ENCODE measurements at places on chromosomes 3 and 15.

DNA sequence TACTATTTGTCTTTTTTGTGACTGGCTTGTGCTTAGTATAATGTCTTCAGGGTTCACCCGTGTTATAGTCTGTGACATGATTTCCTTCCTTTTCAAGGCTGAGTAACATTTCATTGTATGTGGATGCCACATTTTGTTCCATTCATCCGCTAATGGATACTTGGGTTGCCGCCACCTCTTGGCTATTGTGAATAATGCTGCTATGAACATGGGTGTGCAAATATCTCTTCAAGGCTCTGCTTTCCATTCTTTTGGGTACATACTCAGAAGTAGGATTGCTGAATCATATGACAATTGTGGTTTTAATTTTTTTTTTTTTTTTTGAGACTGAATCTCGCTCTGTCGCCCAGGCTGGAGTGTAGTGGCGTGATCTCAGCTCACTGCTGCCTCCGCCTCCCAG lies 15.4 kb downstream of the CRTC3 start:
- DNase-seq, result peak; percentile 63

- no peak for DNase-seq
Measured at GRCh38 chr3:175404621-175405020, 545.5 kb downstream of the NAALADL2 start.

GRCh38 chr3:131109156-131109555 lies 82.5 kb downstream of the NEK11 start:
- no peak for DNase-seq

DNA sequence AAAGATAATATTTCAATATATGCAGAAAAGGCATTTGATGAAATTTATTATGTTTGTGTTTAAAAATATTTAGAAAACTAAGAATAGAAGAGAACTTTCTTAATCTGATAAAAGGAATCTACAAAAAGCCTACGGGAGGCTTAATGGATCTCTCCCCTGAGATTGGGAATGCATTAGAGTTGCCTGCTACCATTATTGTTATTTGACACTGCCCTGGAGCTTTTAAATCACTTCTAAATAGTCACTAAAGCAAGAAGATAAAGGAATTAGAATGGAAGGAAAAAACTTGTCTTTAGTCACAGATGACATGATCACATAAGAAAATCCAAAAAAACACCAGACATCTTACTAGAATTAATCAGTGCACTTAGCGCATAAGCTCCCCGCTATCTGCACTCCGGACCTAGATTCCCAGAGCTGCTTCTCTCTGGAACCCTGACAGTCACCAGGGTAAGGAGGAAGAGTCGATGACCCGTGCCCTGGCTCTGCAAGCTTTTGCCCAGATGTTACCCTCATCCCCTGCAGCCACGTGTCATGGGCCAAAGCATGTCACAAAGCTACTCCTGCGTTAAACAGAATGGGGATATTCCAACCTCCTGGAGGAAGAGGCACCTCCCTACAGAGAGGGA lies 97.1 kb downstream of the MINAR1 start:
- no peak for DNase-seq

GRCh38 chr15:70339571-70340493 lies 242.1 kb upstream of the TLE3 start:
- DNase-seq, result peak; percentile 5

- DNase-seq, result no peak
Measured at GRCh38 chr3:111472556-111472955, 69.4 kb upstream of the CD96 start.

- no peak for DNase-seq
Measured at GRCh38 chr3:56937580-56937979, 122.9 kb upstream of the SPATA12 start.

DNA sequence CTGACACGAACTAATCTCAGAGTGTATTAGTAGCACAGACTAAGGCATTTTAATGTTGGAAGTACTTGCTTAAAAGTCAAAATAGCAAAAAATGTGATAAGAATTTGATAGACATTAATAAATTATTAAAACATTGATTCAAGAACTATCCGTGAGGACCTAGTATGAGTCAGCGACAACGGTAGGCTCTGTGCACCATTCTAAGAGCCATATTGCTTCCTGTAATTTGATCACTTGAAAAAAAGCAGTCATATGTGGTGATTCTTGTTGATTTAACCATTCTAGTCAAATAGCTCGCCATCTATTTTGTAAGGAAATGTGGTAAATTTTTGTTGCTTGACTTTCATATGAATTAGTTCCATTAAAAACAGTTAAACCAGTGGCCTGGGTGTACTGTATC lies 534.9 kb upstream of the ARRDC4 start:
- DNase-seq, result no peak

DNA sequence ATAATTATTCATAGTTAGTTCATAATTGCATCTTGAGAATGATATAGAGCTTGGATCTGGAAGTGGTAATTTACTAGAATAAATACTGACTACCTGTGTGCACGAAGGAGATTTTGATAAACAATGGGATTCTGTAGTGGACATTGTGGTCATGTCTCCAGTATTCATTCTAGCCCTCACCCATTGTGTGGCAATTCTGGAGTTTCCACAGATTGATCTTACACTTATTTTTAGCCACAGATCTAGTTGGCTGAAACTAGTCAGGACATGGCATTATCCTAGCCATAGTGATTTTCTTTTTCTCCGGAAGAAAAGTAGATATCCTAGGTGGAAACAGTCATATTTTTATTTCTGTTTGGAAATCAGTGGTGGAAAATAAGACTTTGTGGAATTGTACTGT lies 833.1 kb downstream of the NAALADL2 start:
- no peak for DNase-seq

DNA sequence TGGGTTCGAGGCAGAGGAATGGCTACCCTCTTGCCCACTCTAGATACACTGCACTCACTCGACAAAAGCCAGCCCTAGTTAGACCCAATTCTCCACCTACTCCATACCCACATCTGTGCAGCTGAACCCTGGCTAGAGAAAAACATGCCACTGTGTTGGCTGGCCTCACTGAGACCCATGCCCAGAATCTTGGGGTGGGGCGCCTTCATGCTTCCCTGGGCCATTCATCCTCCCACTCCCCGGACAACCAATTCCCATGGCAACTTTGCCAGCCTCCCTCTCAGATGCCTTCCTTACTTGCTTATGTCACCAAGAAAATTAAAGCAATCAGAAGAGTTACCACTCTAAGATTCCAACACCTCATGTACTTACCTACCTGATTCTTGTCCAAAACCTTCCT lies 9.2 kb upstream of the LIMD1 start:
- DNase-seq, result no peak

GRCh38 chr3:135992072-135992471 lies 26.5 kb downstream of the PPP2R3A start:
- no peak for DNase-seq

GRCh38 chr15:83764201-83764838 lies 110.4 kb downstream of the ADAMTSL3 start:
- no peak for DNase-seq

DNA sequence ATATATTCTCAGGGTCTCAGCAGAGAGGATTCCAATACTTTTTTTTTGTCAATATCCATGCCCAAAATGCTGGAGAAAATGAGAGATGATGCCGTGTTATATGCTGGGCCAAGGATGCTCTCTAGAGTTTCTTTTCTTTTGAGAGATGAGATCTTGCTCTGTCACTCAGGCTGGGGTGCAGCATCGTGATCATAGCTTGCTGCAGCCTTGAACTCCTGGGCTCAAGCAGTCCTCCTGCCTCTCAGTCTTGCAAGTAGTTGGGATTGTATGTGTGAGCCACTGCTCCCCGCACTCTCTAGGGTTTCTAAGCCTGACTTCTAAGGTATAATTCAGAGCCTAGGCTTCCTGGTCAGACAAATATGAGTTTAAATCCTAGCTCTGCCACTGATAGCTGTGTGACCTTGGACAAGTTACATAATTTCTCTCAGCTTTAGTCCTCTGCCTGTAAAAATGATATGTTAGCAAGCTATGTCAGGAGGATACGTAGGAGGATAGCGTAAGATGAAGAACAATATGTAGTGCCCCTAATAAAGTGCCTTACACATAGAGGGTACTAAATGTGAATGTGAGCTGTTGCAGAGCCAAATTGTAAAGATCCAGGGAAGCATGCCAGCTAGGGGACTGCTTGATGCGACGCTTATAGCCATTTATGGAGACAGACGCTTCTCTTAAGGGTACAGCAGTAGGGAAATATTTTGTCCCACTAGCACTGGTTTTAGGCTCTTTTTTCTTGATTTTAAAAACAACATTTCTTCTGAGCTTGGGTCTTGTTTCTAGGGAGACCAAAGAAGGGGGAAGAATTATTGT lies 7.4 kb downstream of the STARD9 start:
- no peak for DNase-seq

GRCh38 chr3:169659820-169660674 lies 3.5 kb downstream of the MECOM start:
- DNase-seq, result no peak

GRCh38 chr3:46097691-46098241 lies 70.5 kb upstream of the XCR1 start:
- no peak for DNase-seq

DNA sequence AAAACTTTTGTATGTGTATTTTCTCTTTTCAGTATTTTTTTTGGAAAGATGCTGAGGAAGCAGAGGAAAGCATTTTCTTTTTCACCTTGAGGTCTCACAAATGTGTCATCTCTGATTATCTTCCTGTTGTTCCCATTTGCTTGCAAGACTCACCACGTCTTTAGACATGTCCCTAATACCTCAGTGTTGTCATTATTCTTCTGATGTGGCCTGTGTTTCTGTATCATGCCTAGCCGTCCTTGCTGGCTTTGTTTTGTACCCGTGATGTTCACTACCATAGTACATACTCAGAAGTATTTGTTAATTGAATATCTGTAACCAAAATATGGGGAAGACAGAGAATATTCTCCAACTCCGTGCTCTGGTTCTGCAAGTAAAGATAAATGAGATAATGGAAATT lies 5.0 kb upstream of the P2RY14 start:
- no peak for DNase-seq

DNA sequence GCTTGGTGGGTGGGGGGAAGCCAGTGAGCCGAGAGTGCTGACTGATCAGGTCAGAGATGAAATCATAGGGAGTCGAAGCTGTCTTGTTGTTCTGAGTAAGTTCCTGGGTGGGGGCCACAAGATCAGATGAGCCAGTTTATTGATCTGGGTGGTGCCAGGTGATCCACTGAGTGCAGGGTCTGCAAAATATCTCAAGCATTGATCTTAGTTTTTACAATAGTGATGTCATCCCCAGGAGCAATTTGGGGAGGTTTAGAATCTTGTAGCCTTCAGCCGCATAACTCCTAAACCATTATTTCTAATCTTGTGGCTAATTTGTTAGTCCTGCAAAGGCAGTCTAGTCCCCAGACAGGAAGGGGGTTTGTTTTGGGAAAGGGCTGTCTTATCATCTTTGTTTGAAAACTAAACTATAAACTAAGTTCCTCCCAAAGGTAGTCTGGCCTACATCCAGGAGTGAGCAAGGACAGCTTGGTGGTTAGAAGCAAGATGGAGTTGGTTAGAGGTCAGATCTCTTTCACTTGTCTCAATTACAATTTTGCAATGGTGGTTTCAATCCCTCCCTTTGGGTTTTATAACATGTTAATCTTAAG lies 18.7 kb upstream of the MTMR14 start:
- no peak for DNase-seq

DNA sequence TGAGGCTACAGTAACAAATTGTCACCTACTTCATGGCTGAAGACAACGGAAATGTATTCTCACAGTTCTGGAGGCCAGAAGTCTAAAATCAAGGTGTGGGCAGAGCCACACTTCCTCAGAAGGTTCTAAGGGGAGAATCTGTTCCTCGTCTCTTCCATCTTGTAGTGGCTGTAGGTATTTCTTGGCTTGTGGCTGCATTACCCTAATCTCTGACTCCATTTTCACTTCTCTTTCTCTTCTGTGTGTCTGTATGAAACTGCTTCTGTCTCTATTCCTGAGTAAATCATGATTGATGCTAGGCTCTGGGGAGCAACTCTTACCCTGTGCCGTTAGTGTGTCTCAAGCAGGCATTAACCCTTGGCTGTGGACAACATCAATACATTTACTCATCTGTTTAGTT lies 164.7 kb downstream of the SQOR start:
- DNase-seq, result no peak

GRCh38 chr15:67897646-67898339 lies 57.9 kb upstream of the RNU6-1 start:
- DNase-seq, result no peak

DNA sequence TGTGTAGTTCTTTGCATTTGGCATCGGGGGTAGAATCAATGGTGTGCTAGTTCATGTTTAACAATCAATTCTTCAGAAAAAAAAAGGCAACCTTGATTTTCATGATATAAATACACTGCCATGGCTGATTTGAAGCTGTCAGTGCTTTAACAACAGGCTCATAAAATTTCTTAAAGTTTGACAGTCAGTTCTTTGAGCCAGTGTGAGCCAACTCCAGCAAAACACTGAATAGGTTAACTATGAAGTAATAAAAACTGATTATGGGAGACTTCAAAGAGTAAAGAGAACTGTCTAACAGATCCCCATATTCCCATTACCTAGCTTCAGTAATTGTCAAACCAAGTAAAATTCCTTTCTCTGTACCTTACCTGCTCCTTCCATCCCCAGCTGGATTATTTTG lies 241.7 kb upstream of the SUCLG2 start:
- no peak for DNase-seq

GRCh38 chr15:71811036-71811736 lies 832 bp downstream of the NR2E3 start:
- no peak for DNase-seq

DNA sequence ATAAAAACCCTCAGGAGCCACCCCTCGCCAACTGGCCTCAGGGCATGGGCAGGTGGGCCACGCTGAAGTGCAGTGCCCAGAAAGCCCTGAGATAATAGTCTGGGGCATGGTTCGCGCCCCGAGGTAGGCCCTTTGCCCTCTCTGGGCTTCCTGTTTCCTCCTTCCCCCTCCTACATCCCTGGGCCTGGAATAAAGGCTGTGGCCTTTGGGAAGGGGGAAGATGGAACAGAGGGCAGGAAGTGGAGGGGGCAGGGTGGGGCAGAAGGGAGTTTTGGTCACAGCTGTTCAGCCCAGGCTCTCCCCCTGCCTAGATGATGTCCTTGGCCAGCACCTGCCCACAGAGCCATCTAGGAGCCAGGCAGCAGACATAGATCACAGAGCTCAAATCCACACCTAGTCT lies 11.3 kb downstream of the CSRNP1 start:
- DNase-seq, result no peak

GRCh38 chr15:71055461-71055860 lies 59.8 kb upstream of the THSD4 start:
- no peak for DNase-seq

- DNase-seq, result no peak
Measured at GRCh38 chr3:114318295-114318694, 24.5 kb downstream of the TIGIT start.

Data from hematopoietic multipotent progenitor cell treated with erythropoietin and hydrocortisone succinate and interleukin-3 and kit ligand, for 8 days (in vitro differentiated cells).